Osteoblast (primary cell): ENCODE measurements at places on chromosomes 2 and 18. TPM values are rescaled to one million over a fixed set of nuclear protein-coding genes. Genes with fewer than 3 reads are reported as not detected.
A peak's percentile ranks its signal among the peaks of the same experiment; 100 is the strongest.

DNA sequence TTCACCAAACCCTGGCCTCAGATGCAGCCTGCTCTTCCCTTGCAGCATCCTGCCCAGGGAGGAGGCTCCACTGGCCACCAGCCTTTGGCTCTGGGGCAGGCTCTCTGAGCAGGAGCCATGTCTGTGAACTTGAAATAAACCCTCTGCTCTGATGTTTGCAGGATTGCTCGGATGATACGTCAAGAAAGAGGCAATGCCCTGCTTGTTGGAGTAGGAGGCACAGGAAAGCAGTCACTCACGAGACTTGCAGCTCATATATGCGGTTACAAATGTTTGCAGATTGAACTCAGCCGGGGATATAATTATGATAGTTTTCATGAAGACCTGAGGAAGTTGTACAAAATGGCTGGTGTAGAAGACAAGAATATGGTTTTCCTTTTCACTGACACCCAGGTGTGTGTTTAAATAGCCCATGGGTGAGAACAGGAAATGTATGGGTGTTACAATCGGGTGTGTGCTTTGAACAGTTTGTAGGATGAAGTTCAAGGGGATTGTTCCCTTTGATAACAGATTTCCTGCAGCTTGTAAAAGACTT is 177.9 kb downstream of the DNAH6 start:
- H3K4me1 ChIP-seq: no peaks in the 10 kb centered on the region
- H3K36me3 ChIP-seq: no peaks in the 10 kb centered on the region
- no peak overlapping the region for H3K27ac ChIP-seq
- no peak for DNase-seq

- no peak for DNase-seq
- no peak overlapping the region for H3K27ac ChIP-seq
- H3K4me1 ChIP-seq: peaks cover 13% of the 10 kb centered on the region
Measured at GRCh38 chr2:19937004-19937403, 35.2 kb upstream of the TTC32 start.

DNA sequence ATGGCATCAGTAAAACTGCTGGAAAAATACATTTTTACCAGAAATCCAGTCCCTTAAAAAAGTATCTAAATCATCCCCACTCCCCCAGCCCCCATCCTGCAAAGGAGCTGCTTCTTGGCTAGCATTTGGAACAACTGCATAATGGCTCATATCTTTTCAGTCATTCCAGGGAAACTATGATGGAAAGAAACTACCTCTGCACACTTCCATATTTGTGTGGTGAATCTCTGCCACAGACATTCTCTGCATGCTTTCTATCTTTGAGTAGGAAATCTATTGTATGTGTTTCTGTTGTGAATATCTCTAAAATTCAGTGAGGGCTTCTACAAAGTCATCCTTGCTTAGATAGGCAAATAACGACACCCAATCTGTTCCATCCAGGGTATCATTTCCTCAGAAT is 632.3 kb downstream of the LRP1B start:
- H3K4me1 ChIP-seq: no peaks in the 10 kb centered on the region
- H3K27ac ChIP-seq: no peak overlapping the region
- no peak overlapping the region for H3K4me3 ChIP-seq
- H3K27me3 ChIP-seq: no peaks in the 10 kb centered on the region
- DNase-seq: no peak
- no peaks in the 10 kb centered on the region for H3K36me3 ChIP-seq

GRCh38 chr18:77571743-77572142 is 322.1 kb downstream of the GALR1 start:
- H3K27ac ChIP-seq: no peak overlapping the region
- H3K4me1 ChIP-seq: no peaks in the 10 kb centered on the region
- H3K4me3 ChIP-seq: no peak overlapping the region
- H3K27me3 ChIP-seq: no peaks in the 10 kb centered on the region
- no peaks in the 10 kb centered on the region for H3K36me3 ChIP-seq
- no peak for DNase-seq

- H3K27me3 ChIP-seq: no peaks in the 10 kb centered on the region
- H3K27ac ChIP-seq: peak overlapping the region; percentile 97
- H3K4me1 ChIP-seq: peaks cover 60% of the 10 kb centered on the region
- peak; percentile 79 for DNase-seq
- H3K4me3 ChIP-seq: no peak overlapping the region
Measured at GRCh38 chr18:35436076-35436649, 59.0 kb upstream of the ZNF396 start.

- no peaks in the 10 kb centered on the region for H3K27me3 ChIP-seq
- no peak overlapping the region for H3K27ac ChIP-seq
- H3K36me3 ChIP-seq: peaks cover 16% of the 10 kb centered on the region
- DNase-seq: no peak
- no peak overlapping the region for H3K4me3 ChIP-seq
Measured at GRCh38 chr2:69065735-69066336, 52.9 kb downstream of the ANTXR1 start.

- no peaks in the 10 kb centered on the region for H3K36me3 ChIP-seq
- no peak overlapping the region for H3K4me3 ChIP-seq
- no peak overlapping the region for H3K27ac ChIP-seq
- no peaks in the 10 kb centered on the region for H3K27me3 ChIP-seq
Measured at GRCh38 chr2:65061910-65062339, 5.7 kb downstream of the CEP68 start.

GRCh38 chr2:232903989-232904388 is 33.9 kb downstream of the SNORC start:
- no peaks in the 10 kb centered on the region for H3K27me3 ChIP-seq
- H3K27ac ChIP-seq: no peak overlapping the region
- DNase-seq: peak; percentile 45

- no peak overlapping the region for H3K4me3 ChIP-seq
- no peak for DNase-seq
- H3K27ac ChIP-seq: no peak overlapping the region
- H3K4me1 ChIP-seq: peaks cover 3% of the 10 kb centered on the region
Measured at GRCh38 chr2:40160751-40161218, 291.1 kb downstream of the SLC8A1 start.

Gene FAM110C
- not detected in 2 replicates for total RNA-seq

Gene BMP10
- not detected in 2 replicates for total RNA-seq
